ENCODE measurements at places on chromosomes 2 and 18. TPM values are rescaled to one million over a fixed set of nuclear protein-coding genes. Genes with fewer than 3 reads are reported as not detected.

GRCh38 chr2:170165129-170165528, 12.8 kb upstream of the MYO3B start:
- no peak for DNase-seq

REG3A gene
- not detected for polyA plus RNA-seq

MXD1 gene
- polyA plus RNA-seq: 13.4 TPM

LYG2 gene
- 0.19 TPM for polyA plus RNA-seq

NDC80 gene
- polyA plus RNA-seq: 29.8 TPM

LRPPRC gene
- 131 TPM for polyA plus RNA-seq

TRIP12 gene
- polyA plus RNA-seq: 207 TPM
